IMR-90 (cell line): ENCODE measurements at places on chromosomes 3 and 15. TPM values are rescaled to one million over a fixed set of nuclear protein-coding genes. Genes with fewer than 3 reads are reported as not detected.
A peak's percentile ranks its signal among the peaks of the same experiment; 100 is the strongest.

GRCh38 chr15:82530606-82531379 is 9.5 kb downstream of the RPS17 start:
- DNase-seq, result peak; percentile 56

DNA sequence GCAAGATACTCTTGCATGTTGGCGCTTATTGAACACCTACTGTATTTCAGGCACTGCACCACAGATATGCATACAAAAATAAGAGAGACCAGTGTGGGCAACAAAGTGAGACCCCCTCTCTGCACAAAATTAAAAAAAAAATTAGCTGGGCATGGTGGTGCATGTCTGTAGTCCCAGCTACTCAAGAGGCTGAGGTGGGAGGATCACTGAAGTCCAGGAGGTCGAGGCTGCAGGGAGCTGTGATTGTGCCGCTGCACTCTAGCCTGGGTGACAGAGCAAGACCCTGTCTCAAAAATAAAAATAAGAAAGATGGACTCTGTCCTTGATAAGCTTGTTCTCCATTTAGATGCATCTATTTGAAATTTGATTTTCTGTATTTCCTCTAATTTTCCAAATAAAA is 20.8 kb downstream of the FEM1B start:
- no peak for DNase-seq

DNA sequence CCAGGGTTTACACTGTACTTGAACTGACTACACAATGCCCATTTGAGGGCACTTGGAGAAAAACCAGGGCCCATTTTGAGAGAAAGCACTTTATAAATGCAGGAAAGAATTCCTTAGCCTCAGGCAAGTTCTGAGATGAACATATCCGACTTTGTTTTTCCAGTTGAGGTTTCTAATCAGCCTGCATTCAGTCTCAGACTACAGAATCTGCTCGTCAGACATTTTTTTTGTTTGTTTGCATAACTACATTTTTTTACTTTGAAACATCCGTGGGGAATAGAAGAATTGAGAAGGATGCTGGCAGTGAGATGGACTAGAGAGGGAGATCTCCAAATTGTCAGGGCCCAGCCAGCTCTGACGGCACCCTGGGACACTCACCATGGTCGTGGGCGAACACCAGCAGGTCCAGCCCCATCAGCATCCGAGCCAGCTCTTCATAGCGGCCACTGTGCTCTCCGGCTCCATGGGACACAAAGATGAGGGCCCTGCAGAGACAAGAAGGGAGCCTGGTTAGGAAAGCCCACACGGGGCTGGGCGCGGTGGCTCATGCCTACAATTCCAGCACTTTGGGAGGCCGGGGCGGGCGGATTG is 40.8 kb downstream of the MGLL start:
- peak; percentile 85 for DNase-seq

GRCh38 chr3:177430653-177431052 is 233.4 kb upstream of the TBL1XR1 start:
- DNase-seq, result no peak

- no peak for DNase-seq
Measured at GRCh38 chr15:68880382-68880781, 49.9 kb upstream of the SPESP1 start.

DNA sequence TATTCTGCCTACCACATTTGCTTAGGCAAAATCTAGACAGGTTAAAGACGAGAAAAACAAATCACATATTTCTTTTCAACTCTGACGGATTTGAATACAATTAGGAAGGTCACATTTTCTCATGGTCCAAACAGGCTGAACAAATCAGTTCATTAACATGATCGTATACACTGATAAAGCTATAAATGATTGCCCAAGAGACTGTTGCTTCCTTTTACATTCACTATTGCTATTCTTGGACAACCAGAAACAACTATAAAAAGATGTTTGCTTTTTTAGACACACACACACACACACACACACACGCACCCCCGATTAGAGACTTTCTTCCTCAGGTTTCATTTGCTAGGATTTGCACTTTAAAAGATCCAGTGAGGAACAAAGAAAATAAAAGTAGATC is 122.3 kb upstream of the BHLHE40 start:
- no peak for DNase-seq

DNA sequence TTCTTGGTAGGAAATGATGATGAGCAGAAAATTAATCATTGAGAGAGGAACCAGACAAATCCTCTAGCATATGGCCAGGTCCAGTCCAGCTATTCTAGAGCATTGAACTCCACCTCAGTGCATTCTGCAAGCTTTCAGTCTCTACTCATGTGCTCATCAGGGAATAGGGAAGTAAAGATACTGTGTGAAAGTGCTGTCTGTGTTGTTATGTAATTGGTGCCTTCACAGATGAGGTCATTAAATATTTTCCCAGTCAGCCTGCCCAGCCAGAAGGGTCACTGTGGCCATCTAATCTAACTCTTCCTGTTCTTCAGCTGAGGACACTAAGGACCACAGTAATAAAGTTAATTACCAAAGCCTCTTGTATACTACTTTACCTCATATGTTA is 28.2 kb downstream of the C3orf62 start:
- peak; percentile 16 for DNase-seq

- peak; percentile 3 for DNase-seq
Measured at GRCh38 chr3:140529096-140529495, 148.8 kb upstream of the TRIM42 start.

DNA sequence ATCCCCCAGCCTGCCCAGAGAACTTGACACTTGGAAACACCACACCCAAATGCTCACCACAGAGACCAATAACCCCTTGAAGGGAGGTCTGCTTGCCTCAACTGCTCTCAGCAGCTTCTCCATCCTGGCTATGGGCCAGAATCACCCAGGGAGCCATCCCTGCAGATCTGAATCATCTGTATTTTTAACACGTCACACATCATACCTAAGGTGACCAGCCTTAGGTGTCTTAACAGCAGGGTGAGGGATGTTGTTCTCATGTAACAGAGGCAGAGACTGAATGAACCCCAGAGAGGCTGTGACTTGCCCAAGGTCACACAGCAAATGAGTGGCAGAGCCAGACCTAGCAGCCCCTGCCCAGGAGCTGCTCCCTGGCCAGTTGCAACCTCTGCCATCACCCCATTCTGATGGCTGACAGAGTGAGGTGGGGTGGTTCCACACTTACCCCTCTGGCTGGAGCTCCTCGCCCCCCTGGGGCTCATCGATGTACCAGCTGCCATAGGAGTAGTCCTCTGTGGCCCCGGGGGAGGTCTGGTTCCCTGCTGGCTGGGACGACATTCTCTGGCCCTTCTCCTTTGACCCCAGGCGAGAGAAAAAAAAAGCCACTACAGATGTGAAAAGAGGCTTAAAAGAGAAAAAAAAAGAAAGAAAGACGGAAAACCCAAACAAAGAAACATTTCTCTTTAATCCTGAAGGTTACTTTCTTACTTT is 722 bp downstream of the STRA6 start:
- no peak for DNase-seq

GRCh38 chr3:48493203-48493501 is 10.8 kb downstream of the SHISA5 start:
- DNase-seq, result no peak

DNA sequence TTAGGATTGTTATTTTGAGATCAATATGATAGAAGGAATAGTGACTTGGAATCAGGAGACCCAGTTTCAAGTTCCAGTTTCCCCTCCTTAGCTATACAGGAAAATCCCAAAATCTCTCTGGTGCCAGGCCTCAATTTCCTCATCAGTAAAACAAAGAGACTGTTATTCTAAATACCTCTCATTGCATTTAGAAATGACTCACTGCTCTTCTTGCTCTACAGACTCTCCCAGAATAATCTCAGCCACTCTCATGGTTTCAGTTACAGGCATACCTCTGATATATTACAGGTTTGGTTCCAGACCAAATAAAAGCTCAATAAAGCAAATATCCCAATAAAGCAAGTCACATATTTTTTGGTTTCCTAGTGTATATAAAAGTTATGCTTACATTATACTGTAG is 28.3 kb downstream of the IMPG2 start:
- peak; percentile 68 for DNase-seq

GRCh38 chr3:13277860-13278531 is 142.1 kb downstream of the NUP210 start:
- DNase-seq, result peak; percentile 4

GRCh38 chr15:72342385-72342784 is 22.4 kb upstream of the CELF6 start:
- DNase-seq, result peak; percentile 27

DNA sequence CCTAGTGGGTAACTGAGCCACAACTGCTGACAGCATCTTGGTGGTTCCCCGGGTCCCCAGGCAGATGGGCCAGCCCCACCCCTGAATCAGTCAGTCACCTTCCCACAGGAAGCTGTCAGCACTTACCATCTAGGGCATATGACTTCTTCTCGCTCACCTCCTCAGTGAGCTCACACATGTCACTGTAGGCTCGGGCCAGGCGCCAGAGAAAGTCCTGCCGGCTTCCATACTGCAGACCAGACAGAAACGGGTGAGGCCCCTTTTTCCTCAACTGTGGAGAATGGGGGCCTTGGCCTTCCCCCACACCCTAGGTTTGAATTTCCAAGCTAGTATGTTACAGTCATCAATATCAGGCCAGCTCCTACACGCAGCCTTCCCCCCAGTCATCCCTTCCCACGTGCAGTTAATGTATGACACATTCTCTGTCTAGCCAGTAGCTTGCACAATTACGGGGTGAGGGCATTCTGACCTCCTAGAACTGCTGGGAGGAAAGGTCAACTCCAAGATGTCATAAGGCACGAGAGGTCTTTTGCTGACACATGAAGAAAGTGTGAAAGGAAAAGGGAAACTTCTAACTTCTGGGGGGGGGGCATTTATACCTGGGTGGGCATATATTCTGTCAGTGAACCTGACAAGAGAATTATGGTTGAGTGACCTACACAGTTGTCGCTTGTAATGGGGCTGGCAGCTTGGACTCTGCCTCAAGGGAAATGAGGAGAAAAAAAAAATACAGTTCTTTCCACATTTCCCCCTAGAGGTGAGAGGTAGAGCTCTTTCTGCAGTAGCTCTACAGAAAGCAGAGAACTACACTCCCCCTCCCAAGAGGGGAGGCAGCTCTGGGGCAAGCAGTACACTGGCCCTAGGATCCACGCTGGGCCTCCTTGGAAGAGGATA is 10.9 kb downstream of the RMDN3 start:
- DNase-seq, result peak; percentile 82

- DNase-seq, result no peak
Measured at GRCh38 chr3:13801361-13802204, 78.3 kb downstream of the WNT7A start.

DNA sequence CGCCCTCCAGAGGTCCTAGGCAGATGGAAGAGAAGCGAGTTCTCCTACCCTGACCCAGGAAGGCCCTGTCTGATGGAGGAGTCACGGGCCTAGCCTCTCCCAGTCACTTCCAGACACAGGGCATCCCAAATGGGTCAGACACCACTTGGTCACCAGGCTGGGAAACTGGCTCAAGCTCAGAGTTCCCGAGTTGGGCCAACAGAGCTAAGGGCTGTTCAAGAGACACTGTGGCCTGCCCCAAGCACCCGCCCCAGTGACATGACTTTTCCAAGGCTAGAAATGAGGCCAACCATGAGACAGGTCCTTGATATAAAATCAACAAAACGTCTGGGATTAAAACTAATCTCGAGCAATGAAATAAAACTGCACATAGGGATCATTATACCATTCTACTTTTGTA is 113.8 kb downstream of the IQSEC1 start:
- no peak for DNase-seq

DNA sequence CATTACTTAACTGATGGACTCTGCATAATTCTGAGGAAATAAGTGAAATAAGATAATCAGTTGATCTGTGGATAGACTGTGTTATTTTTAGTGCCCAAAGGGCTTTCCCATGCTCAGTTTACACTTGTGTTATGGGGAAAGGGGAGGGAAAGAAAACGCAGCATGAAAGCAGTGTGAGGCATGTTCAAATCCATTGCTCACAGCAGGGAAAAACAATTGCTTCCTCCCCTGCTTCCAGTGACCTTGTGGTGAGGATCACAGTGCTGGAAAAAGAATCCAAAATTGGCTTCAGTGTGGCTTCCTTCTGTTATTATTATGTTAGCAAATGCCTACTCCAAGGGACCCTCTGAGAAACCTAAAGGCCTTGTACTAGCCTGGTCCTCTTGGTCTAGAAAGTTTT is 285.1 kb upstream of the CDIN1 start:
- peak; percentile 13 for DNase-seq

DNA sequence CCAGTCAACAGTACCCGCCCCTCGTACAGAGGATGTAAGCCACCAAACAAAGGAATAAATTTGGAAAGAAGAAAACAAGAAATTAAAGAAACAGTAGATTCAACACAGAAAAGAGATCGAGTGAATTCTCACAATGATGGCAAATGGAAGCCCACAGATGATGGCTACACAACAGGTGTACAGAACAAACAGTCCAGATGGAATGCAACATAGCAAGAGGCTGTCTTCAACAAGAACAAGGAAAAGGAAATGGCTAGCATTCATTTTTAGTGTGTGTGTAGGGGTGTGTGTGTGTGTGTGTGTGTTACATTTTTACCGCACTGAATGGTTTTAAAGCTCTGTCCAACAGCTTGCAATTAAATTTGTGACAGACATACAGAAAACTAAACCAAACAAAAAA is 12.9 kb downstream of the NEDD4 start:
- no peak for DNase-seq

- DNase-seq, result peak; percentile 94
Measured at GRCh38 chr3:159763011-159763601, 225.5 kb upstream of the IL12A start.

DNA sequence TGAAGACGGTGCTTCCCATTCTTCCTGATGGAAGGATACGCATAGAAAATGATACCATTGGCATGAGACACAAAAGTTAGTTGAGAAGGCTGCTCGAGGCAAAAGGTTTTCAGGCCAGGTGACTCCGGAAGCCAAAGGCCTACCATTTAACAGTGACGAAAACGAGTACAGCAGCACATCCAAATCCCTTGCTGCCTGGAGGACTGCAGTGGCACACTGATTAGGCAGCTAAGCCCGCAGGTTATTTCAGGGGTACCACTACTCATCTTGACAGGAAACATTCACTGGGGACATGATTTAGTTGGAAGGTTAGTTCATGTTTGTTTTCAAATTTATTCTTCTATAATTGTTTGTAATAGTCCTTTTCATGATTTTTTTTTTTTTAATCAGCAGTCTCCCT is 59.9 kb upstream of the BCHE start:
- no peak for DNase-seq

TUSC2 gene
- 13.4 and 14.2 TPM in 2 replicates for total RNA-seq

OCA2 gene
- total RNA-seq, result under 0.01 TPM in 1 of 2 replicates, not detected in the other

OXTR gene
- 56.1 and 76.9 TPM in 2 replicates for total RNA-seq

MGLL gene
- total RNA-seq, result 23.6 and 23.7 TPM in 2 replicates

CDHR4 gene
- total RNA-seq, result not detected in 2 replicates

CCNB2 gene
- 52.5 and 57.2 TPM in 2 replicates for total RNA-seq

NRG4 gene
- not detected in 2 replicates for total RNA-seq

PLSCR5 gene
- total RNA-seq, result not detected in 2 replicates

CCR3 gene
- total RNA-seq, result not detected in 2 replicates

CGGBP1 gene
- 37.8 and 42.1 TPM in 2 replicates for total RNA-seq

LRIG1 gene
- total RNA-seq, result 69.2 and 87.8 TPM in 2 replicates

CLRN1 gene
- total RNA-seq, result not detected in 2 replicates

CHRFAM7A gene
- total RNA-seq, result 0.18 TPM in 1 of 2 replicates, not detected in the other

SEMA7A gene
- 27.8 and 30.5 TPM in 2 replicates for total RNA-seq

SCAANT1 gene
- not detected in 2 replicates for total RNA-seq

CRTC3 gene
- total RNA-seq, result 4.7 and 6.7 TPM in 2 replicates

SLC38A3 gene
- total RNA-seq, result 0.36 TPM in 1 of 2 replicates, not detected in the other

NME9 gene
- not detected in 2 replicates for total RNA-seq
